CD4-positive, alpha-beta T cell treated with Interleukin-4 for 4 hours (primary cell): ENCODE measurements at places on chromosomes 13 and 19.

DNA sequence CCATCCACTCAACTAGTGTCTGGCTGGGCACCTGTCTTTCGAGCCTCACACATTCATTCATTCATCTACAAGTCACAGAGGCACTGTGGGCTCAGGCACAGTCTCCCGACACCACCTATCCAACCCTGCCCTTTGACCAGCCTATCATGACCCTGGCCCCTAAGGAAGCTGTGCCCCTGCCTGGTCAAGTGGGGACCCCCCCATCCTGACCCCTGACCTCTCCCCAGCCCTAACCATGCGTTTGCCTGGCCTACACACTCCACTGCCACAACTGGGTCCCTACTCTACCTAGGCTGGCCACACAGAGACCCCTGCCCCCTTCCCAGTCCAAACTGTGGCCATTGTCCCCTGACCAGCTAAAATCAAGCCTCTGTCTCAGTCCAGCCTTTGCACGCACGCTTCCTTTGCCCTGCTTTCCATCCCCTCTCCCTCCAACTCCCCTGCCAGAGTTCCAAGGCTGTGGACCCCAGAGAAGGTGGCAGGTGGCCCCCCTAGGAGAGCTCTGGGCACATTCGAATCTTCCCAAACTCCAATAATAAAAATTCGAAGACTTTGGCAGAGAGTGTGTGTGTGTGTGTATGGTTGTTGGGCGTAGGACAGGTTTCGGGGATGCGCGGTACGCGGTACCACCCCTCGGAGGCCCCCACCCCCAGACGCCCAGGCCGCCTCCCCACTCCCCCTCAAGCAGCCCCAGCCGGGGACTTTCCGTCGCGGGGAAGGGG lies 404 bp upstream of the IL27RA start:
- peak; percentile 87 for DNase-seq

DNA sequence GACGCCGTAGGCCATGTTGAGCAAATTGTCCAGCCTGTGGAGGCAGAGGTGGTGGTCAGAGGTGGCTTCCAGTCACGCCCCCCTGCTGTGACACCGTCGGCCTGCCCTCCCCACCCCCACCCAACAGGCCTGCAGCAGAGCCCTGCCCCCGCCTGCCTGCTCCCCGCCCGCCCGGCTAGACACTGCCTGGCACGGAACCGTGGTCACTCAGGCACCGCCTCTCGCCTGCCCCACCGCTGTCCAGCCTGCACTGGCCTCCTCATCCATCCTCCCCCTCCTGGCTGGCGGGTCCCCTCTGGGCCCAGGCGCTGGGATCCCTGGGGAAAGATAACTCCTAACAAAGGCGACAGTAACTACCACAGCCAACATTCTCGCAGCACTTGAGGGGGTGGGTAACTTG lies 21.7 kb downstream of the PRKCSH start:
- DNase-seq = no peak

DNA sequence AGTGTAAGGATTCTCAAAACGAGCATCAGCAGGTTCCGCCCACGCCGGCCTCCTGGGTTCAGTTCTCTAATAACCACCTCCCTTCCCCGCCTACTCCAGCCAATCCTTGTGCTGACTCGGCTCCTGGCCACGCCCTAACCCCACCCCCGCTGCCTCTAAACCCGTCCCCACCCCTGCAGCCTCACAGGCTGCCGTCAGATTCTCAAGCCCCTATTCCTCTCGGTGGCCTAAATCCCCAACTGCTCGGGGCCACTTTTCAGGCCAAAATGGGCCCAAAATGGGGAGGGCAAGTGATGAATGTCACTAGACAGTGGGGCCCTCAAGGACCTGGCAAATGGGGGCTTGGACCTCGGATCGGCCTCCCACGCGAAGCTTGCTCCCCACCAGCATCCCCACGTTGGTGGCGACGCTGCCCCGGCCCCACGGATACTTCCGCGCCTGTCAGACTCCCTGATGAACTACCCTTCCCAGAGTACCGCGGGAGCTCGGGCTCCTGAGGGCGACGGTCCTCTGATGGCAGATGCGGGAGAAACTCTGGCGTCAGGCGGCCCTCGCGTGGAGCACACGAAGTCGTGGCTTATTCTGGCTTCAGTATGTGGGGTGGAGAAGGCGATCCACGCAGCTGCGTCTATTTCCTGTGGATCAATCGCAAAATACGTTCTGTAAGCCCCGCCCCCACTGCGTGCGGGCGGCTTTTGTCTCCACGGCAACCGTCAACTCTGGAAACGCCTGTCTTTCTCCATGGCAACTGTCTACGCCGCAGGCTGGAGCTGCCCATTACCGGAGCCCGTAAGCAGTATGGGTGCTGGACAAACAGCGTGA lies 24.8 kb downstream of the ZNF473 start:
- DNase-seq = peak; percentile 87

DNA sequence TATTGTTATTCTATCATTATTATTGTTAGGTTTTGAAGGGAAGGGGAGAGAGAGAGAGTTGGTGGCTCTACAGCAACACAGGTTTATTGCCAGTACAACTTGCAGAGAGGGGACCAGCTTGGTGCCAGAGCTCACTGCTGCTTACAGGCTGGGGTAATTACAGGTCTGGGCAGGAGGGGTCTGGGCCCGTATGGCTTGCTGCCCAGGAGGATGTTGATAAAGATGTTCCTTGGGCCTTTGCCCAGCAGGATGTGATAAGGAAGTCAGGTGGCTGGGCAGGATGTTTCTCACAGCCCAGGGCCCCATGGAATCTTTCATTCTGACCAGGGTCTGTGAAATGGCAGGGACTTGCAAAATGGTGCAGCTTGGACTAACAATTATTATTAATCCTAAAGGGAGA lies 64.2 kb upstream of the ZNF599 start:
- no peak for DNase-seq

DNA sequence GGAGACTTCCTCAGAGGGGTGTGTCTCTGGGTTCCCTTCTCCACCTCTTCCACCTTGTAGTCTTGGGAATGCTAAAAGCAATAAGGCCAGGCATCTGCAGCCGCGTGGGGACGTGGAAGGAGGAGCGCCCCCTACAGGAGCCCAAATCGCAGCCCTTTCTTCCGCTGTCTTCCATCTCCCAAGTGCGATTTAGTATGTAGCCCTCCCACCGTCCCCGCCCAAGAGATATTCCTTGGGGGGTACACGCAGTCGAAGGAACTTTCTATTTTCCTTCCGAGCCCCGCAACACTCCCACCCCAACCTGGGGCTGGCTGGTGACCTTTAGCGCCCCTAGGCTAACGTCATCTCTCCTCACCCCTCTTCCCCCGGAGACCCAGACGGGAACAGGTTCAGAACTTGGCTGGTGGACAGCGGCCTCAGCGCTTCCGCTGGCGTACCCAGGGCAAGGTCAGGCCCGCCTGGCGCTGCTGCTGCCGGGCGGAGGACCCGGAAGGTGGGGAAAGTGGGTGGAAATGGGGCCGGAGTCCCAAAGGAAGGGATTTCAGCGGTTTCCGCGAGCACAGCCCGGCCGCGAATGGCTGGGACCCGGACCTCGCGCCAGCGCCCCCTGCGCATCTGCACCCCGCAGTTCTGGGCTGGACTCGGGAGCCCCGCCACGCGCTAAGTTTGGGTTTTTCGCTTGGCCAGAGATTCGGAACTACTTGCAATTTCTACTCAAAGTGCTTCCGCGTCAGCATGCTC lies 2.1 kb upstream of the PCDH8 start:
- DNase-seq = no peak

DNA sequence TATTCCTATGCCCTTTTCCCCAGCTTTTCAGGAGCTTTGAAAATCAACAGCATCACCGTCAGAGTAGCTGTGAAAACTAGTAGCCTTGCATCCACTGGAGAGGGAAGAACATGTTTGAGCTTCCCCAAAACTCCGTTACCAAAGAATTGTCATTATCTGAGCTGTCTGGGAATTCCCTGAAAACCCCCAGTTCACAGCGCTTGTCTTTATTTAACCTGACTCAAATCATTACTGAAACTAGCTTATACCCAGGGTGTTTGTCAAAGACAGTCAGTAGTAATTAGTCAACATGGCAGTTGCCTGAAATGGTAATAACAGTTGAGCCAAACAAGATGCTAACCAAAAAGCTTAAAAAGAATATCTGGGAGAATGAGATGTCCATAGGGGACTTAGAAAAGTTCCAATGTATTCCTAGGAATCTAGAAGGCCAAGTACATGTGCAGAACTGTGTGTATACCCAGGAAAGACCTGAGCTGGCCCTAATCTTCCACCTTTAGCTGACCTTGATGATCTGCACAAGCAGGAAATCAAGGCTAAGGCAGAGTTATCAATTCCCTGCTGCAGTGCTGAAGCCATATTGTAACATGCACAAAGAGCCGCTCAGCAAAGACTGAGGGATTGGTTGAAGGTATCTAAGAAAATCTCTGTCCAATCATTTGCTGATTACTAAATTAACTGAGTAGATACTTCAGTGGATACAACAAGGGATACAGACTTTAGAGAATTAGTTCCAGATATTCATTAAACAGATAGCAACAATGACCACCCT lies 130.8 kb downstream of the KL start:
- no peak for DNase-seq

- DNase-seq = no peak
These were observed 6.2 kb downstream of the KLF5 start for GRCh38 chr13:73065036-73065435.

DNA sequence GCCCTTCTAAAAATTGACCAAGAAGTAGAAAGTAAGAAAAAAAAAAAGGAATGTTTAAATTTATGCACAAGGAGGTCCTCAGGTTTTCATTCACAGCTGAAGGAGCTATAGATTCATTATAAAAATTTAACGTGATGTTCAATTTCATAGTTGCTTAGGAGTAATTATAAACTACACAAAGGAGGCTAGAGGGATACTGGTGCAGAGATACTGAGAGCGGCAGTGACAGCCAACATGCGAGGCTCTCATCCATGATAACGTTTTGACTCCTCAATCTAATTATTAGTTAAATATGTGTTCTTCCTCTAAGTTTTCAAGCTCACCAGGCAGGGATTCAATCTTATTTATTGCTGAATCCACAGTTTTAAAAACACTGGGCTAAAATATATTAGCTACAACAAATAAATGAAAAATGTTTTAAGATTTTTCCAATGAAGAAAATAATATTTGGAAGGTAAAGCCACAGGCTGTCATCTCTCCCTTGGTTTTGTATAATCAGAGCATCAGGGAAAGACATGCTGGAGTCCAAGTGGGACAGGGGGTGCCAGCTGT lies 49.8 kb upstream of the TRPC4 start:
- DNase-seq = no peak

DNA sequence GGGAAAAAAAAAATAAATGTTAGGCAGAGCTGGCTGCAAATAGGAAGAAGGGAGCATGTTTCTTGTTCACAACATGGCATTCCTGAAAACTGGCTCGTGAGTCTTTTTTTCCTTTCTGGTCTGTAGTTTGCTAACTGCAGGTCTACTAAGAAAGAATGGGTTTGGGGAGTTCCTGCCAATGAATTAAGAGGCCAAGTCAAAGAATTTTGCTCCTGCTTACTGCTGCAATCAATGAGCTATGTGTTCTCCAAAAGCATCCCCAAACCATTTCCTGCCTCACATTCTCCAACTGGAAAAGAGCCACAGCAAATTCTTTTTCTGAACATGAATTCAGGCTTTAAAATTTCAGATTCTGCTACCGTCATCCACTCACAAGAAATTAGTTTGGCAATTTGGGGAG lies 88.6 kb downstream of the DCT start:
- no peak for DNase-seq

GRCh38 chr19:29497686-29498436 lies 27.9 kb upstream of the VSTM2B start:
- DNase-seq = no peak
